Occipital lobe (tissue), 3 donors: ENCODE measurements at places on chromosomes 3 and 15. TPM values are rescaled to one million over a fixed set of nuclear protein-coding genes. Genes with fewer than 3 reads are reported as not detected.

Gene MUC13
- total RNA-seq = not detected

Gene SLC51B
- total RNA-seq = not detected

Gene GHSR
- not detected for total RNA-seq

Gene CTXND1
- total RNA-seq = 0.31 TPM

Gene RTP1
- not detected for total RNA-seq

Gene AGBL1
- total RNA-seq = 0.47 TPM

Gene ACKR2
- total RNA-seq = 0.16 TPM

Gene NRROS
- 1.2 TPM for total RNA-seq
